ENCODE measurements at places on chromosomes 13 and 19.

DNA sequence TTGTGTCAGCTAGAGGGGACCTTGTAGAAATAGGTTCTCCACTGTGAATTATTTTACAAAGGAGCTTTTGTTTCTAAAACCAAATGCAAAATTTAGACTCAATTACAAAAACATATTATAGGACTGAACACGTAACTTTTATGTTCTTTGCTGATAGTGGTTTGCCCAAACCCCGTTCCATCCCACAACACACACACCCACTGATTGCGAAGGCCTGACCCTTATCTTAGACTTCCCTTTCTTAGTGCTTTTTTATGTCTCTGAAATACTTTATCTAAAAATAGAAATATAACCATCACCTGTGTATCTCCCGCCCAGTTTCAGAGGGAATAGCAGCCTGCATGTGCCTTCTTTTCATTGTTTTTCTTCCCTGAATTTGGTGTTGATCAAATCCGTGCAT, 13.0 kb downstream of the CCNA1 start:
- no peak for DNase-seq

DNA sequence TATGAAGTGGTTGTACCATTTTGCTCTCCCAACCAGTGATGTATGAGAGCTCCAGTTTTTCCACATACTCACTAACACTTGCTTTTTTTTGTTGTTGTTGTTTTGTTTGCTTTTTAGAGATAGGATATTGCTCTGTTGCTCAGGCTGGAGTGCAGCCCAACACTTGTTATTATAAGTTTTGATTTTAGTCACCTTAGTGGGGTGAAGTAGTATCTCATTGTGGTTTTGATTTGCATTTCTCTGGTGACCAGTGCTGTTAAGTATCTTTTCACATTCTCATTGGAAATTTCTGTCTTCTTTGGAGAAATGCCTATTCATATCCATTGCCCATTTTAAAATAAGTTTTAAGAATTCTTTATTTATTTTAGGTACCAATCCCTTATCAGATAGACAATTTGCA, 31.3 kb downstream of the CYP4F22 start:
- no peak for DNase-seq

GRCh38 chr13:62278271-62278670, 862.6 kb upstream of the PCDH20 start:
- DNase-seq, result no peak

DNA sequence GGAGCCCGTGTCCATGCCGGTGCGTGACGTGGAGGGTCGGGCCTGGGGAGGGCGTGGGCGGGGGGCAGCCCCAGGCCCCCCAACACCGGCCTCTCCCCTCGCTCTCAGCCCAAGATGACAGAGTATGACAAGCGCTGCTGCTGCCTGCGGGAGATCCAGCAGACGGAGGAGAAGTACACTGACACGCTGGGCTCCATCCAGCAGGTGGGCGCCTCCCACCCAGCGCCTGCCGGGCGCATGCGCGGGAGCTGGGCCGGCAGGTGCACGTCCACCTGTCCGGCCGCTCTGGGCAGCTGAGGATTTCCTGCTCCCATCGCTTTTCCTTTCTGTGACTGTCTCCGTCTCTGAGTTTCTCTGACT, 49.8 kb downstream of the VAV1 start:
- no peak for DNase-seq

Data from type B pancreatic cell (in vitro differentiated cells).